ENCODE measurements at places on chromosomes 7 and 10.

DNA sequence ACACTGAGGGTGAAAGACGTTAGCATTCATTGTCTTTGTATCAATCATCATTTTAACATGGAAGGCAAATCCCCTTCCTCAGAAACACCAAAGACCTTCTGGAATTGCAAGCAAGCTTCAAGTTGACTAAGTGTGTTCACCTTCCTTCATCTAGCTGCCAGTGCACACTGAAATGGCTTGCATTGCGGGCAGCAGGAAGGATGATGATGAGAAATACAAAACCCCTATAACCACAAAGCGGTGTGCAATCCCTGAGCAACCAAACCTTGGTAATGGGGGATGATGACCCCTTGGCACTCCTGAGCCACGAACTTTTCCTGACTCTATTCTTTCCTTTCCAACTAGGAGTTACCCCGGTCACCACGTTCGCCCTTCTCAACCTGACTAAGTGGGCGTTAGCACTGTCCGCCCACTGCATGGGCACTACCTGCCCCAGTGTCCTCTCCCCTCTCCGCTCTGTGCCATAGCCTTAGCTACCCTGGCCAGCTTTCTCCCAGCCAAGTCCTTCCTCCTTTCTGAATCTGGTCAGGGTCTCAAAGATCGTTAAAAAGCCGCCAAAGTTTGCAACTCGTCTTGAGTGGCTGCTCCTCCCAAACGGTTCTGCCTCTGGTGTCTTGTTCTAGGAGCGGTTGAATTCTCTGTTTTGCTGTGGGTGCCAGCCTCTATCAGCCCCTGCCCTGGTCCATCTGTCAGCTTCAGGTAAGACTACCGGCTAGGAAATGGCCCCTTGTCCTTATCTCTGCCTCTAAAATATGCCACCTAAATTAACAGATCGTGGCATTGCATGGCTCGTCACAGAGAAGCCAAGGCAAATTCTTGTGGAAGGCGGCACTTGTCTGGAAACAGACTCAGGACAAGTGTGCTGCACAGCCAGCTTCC is 586 bp upstream of the AOC1 start:
- no peak for DNase-seq

DNA sequence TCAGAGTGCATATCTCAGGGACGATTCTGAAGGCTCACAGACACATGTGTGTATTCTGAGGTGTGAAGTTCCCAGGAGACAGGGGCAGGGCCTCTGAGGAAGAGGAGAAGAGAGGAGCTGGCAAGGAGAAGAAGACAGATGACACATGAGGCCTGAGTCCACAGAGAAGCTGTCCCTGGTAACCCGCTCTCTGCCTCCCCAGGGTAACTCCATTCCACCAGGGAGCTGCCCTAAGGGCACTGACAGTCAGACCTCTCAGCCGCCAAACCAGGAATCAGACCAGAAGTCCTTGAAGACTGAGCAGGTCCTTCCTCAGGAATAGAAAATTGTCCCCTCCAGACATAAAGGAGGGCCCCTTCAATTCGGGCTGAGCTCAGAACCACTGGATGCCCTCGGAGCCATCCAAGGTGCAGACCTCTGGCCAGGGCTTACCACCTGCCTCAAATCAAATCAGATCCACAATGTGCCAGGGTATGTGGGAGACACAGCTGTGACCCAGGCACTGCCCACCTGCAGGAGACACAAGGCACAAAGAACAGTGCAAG is 57.4 kb downstream of the TLL2 start:
- no peak for DNase-seq

- no peak for DNase-seq
These were observed 35.7 kb downstream of the CCDC7 start for GRCh38 chr10:32481606-32482005.

GRCh38 chr7:137081321-137082093 is 213.1 kb downstream of the CHRM2 start:
- DNase-seq, result no peak

- DNase-seq, result no peak
These were observed 77.2 kb upstream of the TNRC18 start for GRCh38 chr7:5500777-5501350.

DNA sequence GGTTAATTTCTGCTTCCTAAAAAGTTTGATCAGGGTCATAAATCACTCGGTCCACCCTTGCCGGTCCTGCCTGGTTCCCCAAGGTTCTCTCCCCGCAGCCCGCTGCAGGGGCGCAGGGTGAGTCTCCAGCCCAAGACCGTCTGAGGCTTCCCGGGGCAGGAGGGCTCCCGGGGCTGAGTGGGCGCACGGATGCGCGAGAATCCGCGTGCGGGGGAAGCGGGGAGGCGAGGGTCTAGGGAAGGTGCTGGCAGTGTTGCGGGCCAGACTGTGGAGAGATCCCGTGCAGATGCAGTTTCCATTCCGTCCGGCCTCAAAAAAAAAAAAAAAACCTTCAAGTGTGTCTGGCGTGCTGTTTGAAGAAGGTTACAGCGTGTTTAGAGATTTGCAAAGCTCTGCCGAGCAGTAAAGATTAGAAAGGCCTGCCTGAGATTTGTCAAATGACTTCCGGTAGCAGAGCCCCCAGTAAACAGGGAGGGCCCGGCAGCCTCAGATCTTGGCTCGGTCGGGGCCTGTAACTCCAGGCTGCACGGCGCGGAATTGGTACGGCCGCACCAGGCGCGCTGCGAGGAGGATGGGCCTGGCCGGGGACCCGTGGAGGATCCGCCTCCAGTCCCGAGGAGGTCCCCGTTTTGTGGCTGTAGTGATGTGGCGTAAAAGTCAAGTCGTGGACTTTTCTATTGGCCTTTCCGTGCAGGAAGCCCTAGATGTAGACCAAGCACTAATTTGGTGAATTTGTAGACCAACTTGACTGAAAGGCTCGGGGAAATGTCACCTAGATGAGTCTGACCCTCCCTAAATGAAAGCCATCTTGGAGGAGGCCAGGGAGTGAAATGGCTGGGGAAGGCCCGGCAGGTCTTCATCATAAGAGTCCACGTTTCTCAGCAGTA is 293.2 kb upstream of the NFE2L3 start:
- DNase-seq, result no peak

DNA sequence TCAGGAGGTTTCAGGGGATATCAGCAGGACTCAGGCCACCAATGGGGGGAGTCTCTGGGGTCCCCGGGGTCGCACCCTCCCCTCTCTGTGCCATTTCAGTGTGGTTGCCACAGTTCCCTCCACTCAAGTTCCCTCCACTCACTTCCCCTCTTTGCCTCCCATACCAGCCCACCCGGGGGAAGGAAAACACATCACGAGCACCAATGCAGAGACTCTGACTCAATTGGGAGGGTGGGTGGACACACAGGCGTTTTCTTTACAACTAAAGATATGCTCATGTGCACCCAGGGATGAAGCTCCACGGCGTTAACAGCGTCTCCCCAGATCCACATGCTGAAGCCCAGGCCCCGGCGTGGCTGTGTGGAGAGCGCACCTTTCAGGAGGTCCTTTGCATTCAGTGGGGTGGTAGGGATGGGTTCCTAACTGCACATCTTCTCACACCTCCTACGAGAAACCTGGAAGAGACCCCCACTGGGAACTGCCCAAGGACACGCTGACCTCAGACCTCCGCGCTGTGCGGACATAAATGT is 254.1 kb downstream of the ZMYND11 start:
- no peak for DNase-seq

DNA sequence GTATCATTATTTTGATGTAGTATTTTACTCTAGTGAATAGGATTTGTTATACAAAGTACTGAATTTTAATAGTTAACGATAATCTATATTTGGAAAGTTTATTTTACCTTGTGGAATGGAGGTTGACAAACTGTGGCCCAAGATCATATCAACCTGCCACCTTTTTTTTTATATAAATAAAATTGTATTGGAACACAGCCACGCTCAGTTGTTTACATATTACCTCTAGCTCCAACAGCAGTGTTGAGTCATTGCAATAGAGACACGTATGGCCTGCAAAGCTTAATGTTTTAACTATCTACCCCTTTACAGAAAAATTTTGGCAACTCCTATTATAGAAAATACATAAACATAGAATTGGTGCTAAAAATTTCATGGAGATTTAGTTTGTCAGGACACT is 239.3 kb downstream of the THSD7A start:
- DNase-seq, result no peak

DNA sequence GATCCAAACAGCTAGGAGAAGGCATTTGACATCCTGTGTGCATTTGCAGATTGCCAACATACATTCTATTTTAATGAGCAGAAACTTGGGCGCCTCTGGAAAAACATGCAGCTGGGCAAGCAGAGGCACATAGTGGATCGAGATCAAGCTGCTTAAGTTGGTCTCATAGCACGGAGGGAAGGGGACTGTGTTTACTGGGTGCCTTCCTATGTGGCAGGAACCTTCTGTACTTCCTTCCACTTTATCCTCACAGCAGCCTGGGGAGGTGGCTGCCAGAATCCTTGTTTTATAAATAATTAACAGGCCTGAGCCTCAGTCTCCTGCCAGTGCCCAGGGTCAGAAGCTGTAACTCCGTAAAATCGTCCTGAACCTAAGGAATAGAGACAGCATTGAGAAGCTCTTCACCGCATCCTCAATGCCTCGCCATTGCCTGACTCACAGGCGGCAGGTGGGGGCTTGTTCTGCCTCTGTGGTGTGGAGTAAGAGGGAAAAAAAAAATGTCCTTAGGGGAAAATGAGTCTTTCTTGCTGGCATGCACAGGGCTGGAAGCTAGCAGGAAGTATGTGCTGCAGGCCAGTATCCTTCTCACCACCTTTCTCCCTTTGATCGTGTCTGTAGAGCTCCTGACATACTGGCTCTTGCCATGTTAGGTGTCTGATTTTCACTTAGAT is 6.2 kb downstream of the VWA2 start:
- DNase-seq, result no peak

GRCh38 chr10:36023939-36024338 is 381.8 kb upstream of the FZD8 start:
- no peak for DNase-seq

GRCh38 chr7:110557-111232 is 81.7 kb upstream of the FAM20C start:
- DNase-seq, result no peak

DNA sequence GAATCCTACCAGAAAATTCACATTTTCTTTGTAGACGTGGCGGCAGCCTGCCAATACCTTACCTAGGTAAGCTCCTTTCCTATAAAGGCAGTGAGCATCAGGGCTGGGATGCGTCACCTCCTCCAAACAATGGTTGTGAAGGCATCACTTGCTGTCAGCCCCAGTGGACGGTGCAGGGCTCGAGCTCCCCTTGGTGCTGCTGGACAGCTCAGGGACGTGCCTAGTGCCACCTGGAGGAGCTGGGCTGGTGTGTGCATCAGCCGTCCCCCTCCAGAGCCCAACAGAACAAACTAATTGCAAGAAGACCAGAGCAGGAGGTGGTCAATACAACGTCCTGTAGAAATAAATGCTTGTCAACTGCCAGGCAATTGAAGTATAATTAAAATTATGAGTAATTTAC is 517.5 kb upstream of the FOXK1 start:
- no peak for DNase-seq

- peak; percentile 47 for DNase-seq
These were observed 14.7 kb upstream of the TMEM236 start for GRCh38 chr10:17737027-17737965.

DNA sequence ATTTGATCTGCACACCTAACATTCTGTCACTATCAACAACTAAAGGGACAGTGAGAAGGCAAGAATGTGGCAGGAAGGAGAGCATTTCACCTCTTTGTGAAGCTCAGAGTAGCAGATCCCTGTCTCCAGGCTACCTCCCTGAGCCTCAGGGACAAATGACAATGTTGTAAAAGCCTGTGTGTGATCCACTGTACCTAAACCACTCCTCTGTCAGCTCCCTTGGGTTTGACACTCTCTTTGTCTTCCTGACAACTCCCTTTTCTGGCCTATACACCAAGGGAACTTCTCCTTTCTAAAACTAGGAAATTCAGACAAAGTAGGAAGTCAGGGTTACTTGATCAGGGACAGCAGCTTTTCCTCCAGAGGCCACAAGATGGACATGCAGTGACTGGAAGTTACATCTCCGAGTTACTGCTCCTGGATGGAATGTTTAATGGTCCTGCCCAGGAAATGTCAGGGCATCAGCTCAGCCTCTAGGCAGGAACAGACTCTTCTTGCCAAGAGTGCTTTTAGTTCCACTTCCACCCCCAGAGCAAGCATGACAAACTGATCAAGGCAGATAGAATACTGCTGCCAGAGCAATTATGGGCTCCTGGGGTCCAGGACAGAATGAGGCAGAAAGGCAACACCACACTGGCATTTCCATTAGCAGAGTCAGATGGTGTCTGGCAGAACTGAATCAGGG is 1014.5 kb upstream of the LRRTM3 start:
- DNase-seq, result no peak

GRCh38 chr7:103445228-103446048 is 569 bp downstream of the SLC26A5 start:
- DNase-seq, result no peak

DNA sequence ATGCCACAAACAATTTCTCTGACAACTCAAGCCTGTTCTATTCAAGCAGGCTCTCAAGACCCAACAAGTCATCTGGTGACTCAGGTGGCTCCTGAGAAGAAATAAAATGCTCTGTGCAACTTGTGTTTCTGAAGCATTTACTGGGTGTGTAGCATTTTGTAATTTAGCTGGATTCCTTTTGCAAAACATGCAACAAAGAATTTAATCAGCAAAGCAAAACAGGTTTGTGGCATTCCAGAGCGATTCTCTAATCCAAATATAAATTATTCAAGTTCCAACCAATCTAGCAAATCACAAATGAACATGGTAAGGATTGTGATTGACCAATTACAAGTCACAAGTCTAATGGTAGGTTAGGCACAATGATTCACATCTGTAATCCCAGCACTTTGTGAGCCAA is 39.8 kb upstream of the C10orf67 start:
- no peak for DNase-seq

- DNase-seq, result no peak
These were observed 73.0 kb downstream of the COL26A1 start for GRCh38 chr7:101435461-101436220.

GRCh38 chr7:128215281-128215680 is 25.8 kb upstream of the LEP start:
- no peak for DNase-seq

DNA sequence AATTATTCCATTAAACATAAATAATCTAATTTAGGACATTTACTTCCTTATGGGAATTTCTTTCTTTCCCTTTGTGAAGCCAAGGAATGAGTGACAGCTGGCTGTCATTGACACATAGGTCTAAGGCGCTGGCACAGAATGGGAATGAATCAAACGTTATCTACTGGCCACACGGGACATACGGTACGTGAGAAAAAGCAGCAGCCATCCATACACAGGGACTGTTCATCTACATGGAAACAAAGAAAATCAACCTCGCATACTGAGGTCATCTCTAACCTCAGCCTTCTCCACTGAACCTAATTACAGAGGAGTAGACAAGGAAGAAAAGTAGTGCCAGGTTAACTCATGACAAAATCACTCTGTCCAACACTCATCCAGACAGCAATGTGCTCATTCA is 126.3 kb upstream of the PTN start:
- DNase-seq, result no peak

- DNase-seq, result no peak
These were observed 376.0 kb downstream of the CTNNA3 start for GRCh38 chr10:67319976-67320375.

- DNase-seq, result no peak
These were observed 2.5 kb upstream of the SLIT1 start for GRCh38 chr10:97188261-97188711.

All from CD4-positive, alpha-beta T cell treated with Interleukin-17A for 1 hour (primary cell).